HFF-Myc (cell line): ENCODE measurements at places on chromosomes 16 and 17.

GRCh38 chr16:79661578-79661977 lies 61.0 kb upstream of the MAF start:
- DNase-seq = no peak

GRCh38 chr17:40551091-40551878 lies 14.0 kb downstream of the CCR7 start:
- no peak for DNase-seq

DNA sequence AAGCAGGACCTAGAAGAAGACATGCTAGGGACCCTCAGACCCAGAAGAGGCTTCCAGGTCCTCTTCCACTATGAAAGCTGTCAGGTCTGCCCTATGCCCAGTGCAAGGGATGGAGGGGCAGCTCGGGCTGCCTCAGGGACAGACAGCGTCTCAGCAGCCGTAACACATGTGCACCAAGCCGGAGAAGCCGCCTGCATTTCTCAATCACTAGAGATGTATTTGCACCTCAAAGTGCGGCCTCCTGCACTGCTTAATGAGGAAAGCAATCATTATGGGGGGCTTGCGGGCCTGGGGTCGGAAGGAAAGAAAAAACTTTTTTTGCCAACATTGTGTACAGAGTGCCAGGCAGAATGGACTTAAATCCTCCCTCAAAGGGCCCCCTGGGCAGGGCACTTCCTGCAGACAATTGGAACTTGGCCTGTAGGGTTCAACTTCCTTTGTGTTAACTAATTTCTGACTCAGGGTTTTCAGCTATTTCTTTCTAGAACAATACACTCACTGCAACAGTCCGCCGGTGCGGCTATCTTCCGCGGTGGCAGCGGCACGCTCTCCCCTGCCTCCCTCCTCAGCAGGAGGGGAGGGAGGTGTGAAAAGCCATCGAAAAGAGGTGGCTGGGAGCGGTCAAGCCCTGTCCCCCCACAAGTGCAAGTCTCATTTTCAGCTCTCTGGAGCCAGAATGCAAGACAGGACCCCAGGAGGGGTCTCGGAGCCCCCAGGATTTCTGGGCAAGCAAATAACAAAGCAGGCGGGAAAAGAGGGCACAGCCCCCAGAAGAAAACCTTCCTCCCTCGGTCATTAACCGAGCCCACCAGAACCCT lies 101.2 kb downstream of the ZNF423 start:
- no peak for DNase-seq

- DNase-seq = no peak
Measured at GRCh38 chr16:35733971-35734702, 2274.7 kb downstream of the TP53TG3F start.

- no peak for DNase-seq
Measured at GRCh38 chr17:34375426-34375997, 12.5 kb upstream of the CCL1 start.

- DNase-seq = no peak
Measured at GRCh38 chr16:35585411-35585810, 2126.0 kb downstream of the TP53TG3F start.

DNA sequence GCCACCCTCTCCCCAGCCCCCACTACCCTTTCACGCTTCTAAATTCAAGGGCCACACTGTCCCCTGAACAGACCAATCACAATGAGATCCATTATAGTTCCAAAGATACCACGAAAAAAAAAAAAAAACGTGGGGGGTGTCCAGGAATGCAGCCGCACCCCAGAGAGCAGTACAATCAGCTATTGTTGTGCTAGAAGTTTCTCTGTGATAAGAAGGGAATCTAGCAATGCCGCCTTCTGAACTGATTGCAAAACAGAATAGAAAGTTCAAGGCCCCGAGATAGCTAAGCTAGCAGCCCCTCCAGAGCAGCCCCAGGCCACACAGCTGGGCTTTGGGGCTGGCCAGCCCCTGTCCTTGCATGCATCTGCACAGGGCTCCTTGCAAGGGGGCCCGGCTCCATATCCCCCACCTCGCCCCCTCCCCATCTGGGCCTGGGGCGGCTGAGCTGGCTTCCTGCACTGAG lies 86.9 kb upstream of the CBX4 start:
- DNase-seq = no peak
